ENCODE measurements at places on chromosomes 13 and 19.

DNA sequence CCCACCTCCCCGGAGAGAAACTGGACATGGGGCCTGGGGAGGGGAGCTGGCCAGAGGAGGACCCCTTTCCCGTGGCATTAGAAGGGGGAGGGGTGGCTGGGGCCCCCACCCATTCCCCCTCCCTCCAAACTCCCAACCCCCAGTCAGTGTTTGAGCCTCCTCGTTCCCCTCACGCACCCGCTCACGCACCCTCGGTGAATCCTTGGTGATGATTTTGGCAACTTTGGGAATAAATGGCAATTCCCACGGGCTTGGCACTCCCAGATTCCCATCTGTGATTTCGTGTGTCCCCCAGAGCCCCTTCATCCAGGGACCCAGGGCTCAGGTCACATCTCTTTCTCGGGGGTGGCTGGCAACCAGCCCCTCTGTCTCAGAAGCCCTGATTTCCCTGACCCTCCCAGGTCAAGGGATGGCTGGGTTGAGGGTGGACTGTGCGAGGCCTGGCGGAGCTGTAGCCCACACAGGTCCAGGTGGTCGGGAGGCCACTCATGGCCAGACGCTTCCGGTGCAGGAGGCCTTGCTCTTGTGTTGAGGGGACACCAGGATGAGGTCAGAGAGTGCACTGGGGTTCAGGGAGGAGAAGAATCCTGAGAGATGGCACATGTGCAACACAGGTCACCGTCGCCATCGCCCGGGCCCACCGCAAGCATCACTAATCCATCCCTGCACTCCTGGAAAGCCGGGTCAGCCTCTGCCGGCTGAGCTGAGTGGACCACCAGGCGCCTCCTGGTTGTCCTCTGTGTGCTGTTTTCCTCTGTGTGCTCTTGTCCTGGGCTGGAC is 20.7 kb downstream of the EPN1 start:
- no peak for DNase-seq

DNA sequence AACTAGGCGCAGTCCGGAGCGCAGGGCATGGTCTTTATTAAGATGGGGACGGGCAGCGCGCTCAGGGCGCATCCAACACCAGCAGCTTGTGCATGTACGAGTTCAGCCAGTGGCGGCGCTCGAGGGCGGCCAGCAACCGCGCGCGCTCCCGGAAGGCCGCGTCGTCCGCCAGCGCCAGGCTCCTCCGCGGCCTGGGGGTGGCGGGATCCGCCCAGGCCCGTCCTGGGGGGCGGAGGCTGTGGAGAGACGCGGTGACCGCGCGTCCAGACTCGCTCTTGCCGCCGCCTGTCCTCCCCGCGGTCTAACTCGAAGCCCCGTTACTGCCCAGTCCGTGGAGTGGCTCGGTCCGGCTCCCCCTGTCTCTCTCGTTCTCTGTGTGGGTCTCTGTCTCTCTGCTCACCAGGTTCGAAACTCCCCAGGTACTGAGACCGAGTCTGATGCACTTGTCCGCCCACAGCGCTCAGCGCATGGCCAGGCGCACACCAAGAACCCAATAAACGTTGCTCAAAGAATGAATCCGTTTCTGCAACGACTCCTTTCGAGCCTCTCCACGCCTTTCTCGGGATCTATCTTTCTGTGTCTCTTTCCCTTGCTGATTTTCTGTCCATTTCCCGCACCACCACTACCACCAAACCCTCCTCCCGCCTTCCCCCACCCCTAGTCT is 702 bp downstream of the PTH2 start:
- peak; percentile 68 for DNase-seq

GRCh38 chr13:30618186-30618929 is 638 bp downstream of the USPL1 start:
- DNase-seq, result no peak

GRCh38 chr13:45303866-45304265 is 37.1 kb downstream of the TPT1 start:
- no peak for DNase-seq

- no peak for DNase-seq
Observed at GRCh38 chr19:49780861-49781260, 14.1 kb downstream of the AP2A1 start.

GRCh38 chr13:59112221-59112718 is 1051.5 kb downstream of the DIAPH3 start:
- no peak for DNase-seq

DNA sequence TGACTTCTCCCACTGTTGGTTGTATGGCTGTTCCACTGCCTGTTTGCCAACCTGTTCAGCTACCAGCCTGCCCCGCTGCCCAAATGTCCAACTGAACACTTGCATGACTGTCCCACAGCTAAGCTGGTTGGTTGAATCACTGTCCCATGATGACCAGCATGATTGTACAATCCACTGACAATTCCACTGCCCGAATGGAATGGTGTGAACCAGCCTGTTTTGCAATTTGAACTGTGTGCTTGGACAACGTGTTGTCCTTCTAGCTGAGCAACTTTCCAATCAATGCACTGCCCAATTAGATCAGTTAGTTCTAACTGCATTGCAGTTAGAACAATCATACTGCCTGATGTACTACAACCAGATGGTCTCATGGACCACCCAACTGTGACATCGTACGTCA is 8.7 kb downstream of the ADAMTS10 start:
- no peak for DNase-seq

DNA sequence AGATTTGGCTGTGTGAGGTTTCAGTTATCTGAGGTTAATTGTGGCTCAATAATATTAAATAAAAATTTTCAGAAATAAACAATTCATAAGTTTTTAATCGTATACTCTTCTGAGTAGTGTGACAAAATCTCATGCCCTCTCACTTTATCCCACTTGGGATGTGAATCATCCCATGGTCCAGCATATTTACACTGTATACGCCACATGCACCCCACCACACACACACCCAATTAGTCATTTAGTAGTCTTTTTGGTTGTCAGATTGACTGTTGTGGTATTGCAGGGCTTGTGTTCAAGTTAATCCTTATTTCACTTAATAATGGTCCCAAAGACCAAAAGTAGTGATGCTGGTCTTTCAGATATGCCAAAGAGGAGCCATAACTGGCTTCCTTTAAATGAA is 66.4 kb upstream of the PCDH9 start:
- no peak for DNase-seq

GRCh38 chr13:114063545-114064449 is 68.6 kb downstream of the RASA3 start:
- no peak for DNase-seq

DNA sequence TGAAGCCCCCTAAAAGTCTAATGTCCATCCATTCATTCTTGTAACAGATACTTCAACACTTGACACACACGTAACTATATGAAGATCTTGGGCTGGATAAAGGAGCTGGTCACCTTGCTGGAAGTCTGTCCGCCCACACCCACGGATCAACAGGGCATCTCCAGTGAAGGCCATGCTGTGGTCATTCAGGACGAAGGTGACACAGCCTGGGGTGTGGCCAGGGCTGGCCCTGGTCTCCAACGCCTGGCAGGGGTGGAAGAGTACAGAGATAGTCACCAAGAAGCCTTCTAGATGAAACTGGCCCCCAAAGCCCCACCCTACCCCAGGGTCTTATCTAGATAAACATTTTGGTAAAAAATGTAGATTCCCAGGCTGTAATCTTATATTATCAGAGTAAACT is 6.8 kb upstream of the PHLDB3 start:
- no peak for DNase-seq

DNA sequence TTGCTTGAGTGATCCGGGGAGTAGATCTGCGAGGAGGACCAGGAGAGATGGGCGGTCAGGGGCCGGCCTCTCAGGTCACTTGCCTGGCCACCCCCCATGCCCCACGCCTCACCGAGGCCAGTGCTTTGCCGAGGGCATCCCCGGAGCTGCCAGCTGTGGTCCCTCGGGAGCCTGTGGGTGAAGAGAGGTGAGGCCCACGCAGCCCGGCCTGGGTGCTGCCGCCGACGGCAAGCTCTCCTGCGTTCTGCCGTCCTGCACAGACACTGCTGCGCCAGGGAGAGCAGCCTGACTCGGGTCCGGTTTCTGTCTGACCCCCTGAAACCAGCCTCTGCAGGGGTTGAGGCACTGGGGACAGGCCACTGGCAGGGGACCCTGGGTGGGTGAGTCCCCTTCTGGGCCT is 15.8 kb upstream of the UQCR11 start:
- DNase-seq, result no peak

DNA sequence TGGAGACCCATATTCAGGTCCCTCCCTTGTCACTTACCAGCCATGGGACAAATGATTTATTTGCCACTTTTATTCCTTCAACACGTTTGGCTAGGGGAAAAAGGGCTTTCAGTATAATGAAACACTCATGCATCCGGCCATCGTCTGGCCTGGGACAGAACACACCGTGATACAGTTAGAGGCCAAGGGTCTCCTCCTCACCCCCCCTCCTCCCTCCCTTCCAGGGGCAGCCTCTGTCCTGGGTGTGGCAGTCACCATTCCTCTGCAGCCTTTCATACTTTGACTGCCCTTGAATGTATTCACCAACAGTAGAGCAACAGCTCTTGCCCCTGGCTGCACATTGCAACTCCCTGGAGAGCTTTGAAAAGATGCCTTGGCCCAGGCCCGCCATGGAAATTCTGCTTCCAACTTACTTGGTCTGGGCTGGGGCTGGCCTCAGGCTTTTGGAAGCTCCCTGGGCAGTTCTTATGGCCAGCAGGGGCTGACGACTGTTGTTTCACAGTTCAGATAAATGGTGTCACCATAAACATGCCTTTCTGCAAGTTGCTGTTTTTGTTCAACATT is 3.0 kb downstream of the PAK4 start:
- no peak for DNase-seq

DNA sequence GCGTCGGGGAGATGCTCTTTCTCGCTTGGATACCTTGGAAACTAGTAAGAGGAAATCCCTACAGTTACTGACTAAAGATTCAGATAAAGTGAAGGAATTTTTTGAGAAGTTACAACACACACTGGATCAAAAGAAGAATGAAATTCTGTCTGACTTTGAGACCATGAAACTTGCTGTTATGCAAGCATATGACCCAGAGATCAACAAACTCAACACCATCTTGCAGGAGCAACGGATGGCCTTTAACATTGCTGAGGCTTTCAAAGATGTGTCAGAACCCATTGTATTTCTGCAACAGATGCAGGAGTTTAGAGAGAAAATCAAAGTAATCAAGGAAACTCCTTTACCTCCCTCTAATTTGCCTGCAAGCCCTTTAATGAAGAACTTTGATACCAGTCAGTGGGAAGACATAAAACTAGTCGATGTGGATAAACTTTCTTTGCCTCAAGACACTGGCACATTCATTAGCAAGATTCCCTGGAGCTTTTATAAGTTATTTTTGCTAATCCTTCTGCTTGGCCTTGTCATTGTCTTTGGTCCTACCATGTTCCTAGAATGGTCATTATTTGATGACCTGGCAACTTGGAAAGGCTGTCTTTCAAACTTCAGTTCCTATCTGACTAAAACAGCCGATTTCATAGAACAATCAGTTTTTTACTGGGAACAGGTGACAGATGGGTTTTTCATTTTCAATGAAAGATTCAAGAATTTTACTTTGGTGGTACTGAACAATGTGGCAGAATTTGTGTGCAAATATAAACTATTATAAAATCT is 2.7 kb upstream of the KCNRG start:
- no peak for DNase-seq

GRCh38 chr13:48906200-48906599 is 69.5 kb upstream of the FNDC3A start:
- DNase-seq, result no peak

DNA sequence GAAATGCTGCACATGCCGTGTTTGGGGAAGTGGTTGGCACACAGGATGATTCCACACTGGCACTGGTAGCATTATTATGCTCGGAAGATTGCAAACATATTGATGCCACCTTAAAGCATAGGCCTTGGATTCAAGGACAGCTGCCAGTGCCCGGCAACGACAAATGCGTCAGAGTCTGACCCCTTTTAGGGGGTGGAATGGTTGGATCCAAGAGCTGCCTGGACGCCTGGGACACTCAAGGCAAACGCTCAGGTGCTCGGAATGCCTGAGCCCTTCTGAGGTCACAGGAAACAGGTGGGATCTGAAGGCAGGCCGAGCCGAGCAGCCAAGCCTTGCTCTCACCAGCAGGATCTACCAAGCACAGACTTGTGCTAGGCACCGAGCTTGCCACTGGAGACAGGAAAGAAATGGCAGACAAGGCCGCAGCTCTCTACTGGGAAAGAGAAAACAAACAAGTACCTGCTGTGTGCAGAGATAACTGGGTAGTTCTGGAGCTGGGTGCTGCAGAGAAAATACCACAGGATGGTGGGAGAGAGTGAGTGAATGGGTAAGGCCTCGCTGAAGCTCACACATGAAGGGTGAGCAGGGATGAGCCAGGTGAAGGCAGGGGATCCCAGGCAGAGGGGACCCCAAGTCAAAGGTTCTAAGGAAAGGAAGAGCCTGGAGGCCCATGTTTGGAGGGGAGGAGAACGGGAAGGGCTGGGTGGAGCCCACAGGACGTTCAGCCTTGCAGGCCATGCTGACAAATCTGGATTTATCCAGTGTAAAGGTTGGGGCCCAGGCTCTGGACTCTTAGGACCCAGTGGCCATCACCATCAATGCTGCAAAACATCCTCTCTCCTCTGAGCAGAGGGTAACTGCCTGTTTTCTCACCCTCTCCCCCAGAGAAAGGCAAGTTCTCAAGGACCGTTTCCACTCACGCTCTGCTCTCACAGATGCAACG is 9.2 kb downstream of the RANBP3 start:
- DNase-seq, result no peak

- no peak for DNase-seq
Observed at GRCh38 chr13:45949161-45949560, 97.6 kb upstream of the SIAH3 start.

- DNase-seq, result no peak
Observed at GRCh38 chr19:18989316-18989715, 44.0 kb downstream of the SUGP2 start.

GRCh38 chr13:94558716-94559115 is 37.2 kb downstream of the TGDS start:
- DNase-seq, result peak; percentile 14

GRCh38 chr19:6070720-6071485 is 39.4 kb downstream of the RFX2 start:
- DNase-seq, result no peak

GRCh38 chr13:99743094-99743493 is 228.5 kb downstream of the ZIC5 start:
- no peak for DNase-seq

DNA sequence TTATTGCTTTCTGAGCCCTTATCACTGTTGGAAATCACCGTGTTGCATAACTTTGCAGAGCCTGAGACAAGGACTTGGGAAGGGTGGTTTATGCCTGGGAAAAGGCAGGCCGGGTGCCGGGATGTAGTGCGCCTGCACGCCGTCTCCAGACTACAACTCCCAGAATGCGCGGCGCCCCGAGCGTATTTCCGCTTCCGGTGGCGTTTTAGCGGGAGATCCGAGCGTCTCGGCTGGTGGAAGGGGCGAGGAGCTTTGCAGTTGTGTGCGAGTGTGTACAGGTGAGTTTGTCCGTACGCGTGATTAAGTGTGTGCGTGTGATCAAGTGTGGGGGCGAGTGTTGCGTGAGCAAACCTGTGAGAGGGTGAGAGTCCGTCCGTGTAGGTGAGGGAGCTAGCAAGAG is 75.4 kb downstream of the PEG3 start:
- DNase-seq, result no peak

DNA sequence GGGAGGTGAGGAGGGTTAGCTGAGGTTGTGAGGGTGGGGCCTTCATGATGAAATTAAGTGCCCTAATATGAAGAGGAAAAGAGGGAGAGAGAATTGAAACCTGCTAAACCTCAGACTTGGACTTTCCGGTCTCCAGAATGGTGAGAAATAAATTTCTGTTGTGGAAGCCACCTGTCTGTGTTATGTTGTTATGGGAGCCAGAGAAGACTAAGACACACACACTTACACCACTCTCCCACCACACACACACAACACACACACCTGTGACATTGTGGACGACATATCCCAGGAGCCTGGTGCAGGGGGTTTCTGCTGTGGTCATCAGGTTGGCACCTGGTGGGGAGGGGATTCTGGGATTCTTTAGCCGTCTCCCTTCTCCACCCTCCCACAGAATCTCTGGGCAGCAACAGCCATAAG is 14.0 kb downstream of the KLK4 start:
- DNase-seq, result no peak

All from T-helper 2 cell treated with Interferon-gamma antibody and Interleukin-4, amounts not matched to agents 5 μg/mL and 100 μg/mL, for 36 hours (primary cell).